Stimulated activated effector memory CD8-positive, alpha-beta T cell treated with anti-CD3 and anti-CD28 coated beads, Interleukin-12 subunit alpha, Interleukin-12 subunit beta, amount 100 ng/mL, for 72 hours (primary cell): ENCODE measurements at places on chromosomes 3 and 15.

DNA sequence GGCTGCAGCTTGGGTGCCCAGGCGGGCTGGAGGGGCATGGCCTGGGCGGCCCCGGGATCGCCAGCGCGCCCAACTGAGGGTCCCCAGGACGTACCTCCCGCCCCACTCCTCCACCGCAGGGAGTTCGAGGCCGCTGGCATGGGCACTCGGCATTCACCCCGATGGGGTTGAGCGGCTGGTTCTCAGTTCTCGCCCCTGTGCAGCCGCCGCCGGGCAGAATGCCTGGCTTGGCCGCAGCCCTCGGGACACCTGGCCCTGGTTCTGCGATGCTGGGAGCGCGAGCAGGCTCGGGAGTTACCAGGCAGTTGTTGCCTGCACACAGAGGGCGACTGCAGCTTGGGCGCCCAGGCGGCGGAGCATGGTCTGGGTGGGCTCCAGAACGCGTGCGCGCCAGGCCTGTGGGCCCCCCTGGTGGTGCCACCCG is 121.4 kb downstream of the LMLN start:
- no peak for DNase-seq

GRCh38 chr3:6862041-6862879 is 1.3 kb downstream of the GRM7 start:
- no peak for DNase-seq

- DNase-seq = no peak
Observed at GRCh38 chr15:50046867-50047266, 72.2 kb downstream of the ATP8B4 start.

DNA sequence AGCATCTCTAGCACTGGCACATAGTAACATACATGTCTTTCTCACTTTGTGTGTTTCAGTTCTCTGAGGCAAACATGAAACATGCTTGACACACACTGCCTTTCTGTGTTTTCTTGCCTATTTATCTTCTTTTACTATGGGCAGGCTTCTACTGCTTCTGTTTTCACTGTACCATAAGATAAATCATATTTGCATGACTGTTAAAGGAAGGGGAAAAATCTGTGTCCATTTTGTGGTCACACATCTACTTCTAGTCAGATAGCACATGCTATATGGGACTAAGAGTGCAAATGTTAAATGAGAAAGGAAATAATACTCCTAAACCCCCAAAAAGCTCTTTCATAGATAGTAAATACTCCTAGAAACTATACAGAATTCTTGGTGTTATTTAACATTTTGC is 386.4 kb downstream of the ZBTB20 start:
- DNase-seq = no peak

DNA sequence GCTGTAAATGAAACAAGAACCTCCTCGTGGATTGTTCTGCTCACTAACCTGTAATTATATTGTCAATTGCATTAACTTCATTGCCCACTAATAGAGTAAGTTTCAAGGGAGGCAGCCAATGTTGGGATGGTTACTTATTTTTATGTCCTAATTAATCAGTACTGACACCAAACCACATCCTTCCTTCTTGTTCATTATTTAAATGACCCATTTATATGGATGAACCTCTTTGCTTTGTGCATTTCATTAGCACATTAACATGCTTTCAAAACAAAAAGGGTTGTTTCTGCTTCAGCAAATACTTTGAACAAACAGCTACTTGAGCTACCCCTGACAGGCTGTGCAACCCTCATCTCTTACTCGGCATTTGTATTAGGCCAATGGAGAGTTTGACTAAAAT is 374.2 kb downstream of the MECOM start:
- no peak for DNase-seq

- no peak for DNase-seq
Observed at GRCh38 chr3:123298903-123299302, 97.2 kb downstream of the SEC22A start.

- DNase-seq = no peak
Observed at GRCh38 chr3:161081633-161082032, 23.5 kb downstream of the B3GALNT1 start.

- no peak for DNase-seq
Observed at GRCh38 chr3:64300790-64301423, 75.6 kb upstream of the PRICKLE2 start.

DNA sequence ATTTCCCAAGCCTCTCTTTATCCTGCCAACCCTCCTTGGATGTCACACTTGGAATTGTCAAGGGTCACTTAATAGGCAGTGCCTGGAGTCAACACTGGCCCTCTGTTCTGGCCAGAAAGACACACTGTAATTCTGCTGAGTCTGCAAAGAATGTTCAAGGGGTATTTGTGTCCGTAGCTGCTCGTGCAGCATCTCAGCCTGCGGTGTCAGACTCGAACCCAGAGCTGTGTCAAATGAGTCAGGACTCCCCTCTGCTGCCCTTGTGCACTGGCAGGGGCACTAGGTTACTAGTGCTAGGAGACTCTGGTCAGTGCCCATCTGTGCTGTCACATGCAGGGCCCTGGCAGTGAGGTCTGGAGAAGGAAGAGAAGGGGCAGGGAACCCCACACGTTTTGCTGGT is 795 bp upstream of the AHSG start:
- DNase-seq = no peak

DNA sequence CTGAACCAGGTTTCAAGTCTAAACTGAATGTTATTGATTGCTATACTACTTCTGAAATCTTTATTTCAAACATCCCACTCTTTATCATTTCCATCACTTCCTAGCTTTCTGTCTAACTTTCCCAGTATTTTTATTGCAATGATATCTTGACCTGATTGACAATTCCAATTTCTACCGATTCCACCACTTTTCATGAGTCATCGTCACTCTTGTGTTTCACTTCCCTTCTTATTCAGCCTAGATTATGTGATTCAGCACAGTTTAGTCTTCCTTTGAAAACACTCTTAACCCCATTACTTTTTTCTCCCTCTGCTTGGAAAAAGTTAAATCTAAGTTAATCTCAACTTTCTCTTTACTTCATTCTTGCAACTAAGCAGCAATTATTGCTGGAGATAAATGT is 62.6 kb downstream of the SLC7A14 start:
- no peak for DNase-seq
